ENCODE measurements at places on chromosomes 6 and 20. TPM values are rescaled to one million over a fixed set of nuclear protein-coding genes. Genes with fewer than 3 reads are reported as not detected.

The CENPW gene
- 7.9 TPM for total RNA-seq

The MUCL3 gene
- not detected for total RNA-seq

The POM121L2 gene
- not detected for total RNA-seq

DNA sequence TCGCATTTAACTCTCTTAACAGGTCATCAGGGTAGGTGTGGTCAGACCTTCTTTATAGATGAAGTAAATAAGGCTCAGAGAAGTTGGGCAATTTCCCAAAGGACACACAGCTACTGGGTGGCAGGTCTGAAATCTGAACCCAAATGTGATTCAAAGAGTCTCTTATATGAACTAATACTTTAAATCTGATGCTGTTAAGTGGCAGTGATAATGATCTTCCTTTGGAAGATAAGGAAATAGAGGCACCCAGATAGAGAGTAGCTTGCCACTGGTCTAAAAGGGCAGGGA is 237.1 kb downstream of the GMPR start:
- no peak for DNase-seq
- no peaks in the 10 kb centered on the region for H3K36me3 ChIP-seq
- H3K4me1 ChIP-seq = peaks cover 23% of the 10 kb centered on the region

- H3K27ac ChIP-seq = no peak overlapping the region
- no peaks in the 10 kb centered on the region for H3K27me3 ChIP-seq
- no peak for DNase-seq
- H3K36me3 ChIP-seq = no peaks in the 10 kb centered on the region
- no peaks in the 10 kb centered on the region for H3K4me1 ChIP-seq
These were observed 862.7 kb upstream of the FLRT3 start for GRCh38 chr20:15200147-15200565.

DNA sequence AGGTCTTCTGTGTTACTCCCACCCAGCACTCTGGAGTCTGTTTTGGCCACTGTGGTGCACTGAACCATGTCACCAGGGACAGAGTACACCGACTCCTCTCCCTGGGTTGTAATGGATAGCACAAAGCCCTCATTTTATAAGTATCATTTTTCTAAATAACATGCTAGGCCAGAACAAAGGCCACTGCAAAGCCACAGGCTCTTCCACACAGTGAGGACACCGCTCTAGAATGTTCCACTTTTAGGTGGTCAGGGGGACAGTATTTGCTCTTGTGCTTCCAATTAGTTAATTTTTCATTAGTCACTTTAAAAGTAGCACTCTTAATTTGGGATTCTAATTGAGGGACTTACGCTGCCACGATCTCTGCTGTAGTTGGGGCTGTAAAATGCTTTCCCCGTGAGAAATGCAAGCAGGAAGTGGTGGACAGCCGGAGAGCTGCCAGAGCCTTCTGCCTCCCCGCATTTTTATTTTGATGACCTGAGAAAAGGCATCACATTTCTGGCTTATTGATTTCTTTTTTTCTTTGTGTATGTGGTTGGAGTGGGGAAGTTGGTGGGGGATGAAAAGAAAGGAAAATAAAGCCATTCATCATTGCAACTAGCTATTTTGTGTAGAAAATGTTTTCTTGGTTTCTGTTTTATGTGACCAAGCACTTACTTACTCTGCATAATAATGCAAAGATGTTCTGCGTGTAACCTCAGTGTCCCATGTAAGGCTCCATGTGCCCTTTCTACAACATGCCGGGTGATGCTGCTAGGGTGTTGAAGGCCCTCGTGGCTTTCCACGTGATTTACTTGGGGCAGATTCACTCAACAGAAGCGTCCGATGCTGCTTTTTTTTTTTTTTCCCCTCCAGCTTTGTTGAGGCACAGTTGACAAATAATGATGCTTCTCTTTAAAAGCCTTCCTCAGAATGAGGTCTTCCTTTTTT is 195.9 kb downstream of the SASH1 start:
- peaks cover 97% of the 10 kb centered on the region for H3K36me3 ChIP-seq
- H3K27ac ChIP-seq = peak overlapping the region; percentile 41
- DNase-seq = no peak
- no peaks in the 10 kb centered on the region for H3K27me3 ChIP-seq
- H3K4me1 ChIP-seq = no peaks in the 10 kb centered on the region
- H3K4me3 ChIP-seq = no peak overlapping the region

DNA sequence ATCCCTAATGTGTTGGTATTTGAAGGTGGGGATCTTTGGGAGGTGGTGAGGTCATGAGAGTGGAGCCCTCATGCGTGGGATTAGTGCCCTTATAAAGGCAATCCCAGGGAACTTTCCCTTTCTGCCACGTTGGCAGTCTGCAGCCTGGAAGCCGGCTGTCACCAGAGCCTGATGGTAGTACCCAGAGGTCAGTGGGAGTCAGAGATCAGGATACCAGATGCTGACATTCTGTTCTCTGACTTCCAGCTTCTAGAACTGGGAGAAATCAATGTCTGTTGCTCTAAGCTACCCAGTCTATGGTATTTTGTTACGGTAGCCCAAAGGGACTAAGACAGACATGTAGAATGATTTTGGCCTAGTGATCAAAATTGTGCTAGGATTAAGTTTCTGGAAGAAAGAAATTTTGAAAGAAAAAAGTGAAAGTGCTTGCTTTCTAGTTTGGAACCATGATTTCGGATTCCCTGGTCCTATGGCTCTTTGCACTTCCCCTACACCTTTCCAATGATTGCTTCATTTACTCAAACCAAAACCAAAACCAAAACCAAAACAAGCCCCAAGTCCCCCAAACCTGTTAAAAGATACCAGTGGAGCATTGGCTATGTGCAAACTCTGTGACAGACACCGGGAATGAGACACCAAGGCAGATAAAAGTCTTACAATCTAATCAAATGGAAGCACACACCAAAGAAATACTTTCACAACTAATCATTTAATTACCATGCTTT is 173.7 kb upstream of the ZNF217 start:
- DNase-seq = no peak
- no peaks in the 10 kb centered on the region for H3K4me1 ChIP-seq
- no peak overlapping the region for H3K27ac ChIP-seq

- no peaks in the 10 kb centered on the region for H3K27me3 ChIP-seq
- H3K4me1 ChIP-seq = no peaks in the 10 kb centered on the region
- no peaks in the 10 kb centered on the region for H3K36me3 ChIP-seq
- H3K4me3 ChIP-seq = no peak overlapping the region
These were observed 1241.7 kb upstream of the ADGRB3 start for GRCh38 chr6:67393356-67393755.

- no peaks in the 10 kb centered on the region for H3K27me3 ChIP-seq
- H3K4me1 ChIP-seq = no peaks in the 10 kb centered on the region
- H3K36me3 ChIP-seq = no peaks in the 10 kb centered on the region
- no peak for DNase-seq
- no peak overlapping the region for H3K27ac ChIP-seq
These were observed 43.1 kb upstream of the SCML4 start for GRCh38 chr6:107867302-107867615.

DNA sequence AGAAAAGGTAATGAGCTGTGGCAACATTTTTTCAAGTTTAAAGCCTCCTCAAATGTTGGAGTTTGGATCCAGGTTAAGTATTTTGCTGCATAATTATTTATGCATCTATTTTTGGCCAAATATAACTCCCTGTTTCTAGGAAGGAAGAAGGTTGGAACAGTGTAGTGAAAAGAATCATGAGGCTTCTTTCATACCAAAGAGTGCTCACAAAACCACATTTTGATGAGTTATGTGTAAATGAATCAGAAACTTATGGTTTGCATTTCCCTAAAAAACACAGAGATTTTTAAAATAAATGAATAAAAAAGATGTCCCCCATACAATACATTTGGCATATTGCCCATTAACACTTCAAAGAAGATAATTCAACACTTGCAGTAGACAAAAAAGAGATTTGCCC is 246.9 kb upstream of the PRDM1 start:
- no peaks in the 10 kb centered on the region for H3K36me3 ChIP-seq
- H3K27ac ChIP-seq = no peak overlapping the region
- no peaks in the 10 kb centered on the region for H3K4me1 ChIP-seq
- no peaks in the 10 kb centered on the region for H3K27me3 ChIP-seq

DNA sequence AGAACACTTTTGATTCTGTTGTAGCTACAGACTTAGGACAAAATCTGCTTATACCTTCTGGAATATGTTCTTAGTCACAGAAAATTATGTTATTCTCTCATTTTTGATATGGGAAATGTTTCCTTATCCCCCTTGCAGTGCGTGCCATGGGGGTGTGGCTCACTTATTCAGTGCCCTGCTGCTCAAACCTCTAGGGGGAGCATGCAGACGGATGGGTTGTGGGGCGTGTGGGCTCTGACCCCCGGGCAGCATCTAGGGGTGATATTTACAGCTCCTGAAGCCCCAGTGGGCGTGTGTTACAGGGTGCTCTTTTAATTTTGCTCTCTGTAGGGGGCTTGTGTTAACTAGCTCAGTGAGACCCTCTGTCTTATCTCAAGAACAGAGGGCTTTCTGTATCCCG is 61.3 kb upstream of the FERMT1 start:
- H3K4me3 ChIP-seq = no peak overlapping the region
- no peak overlapping the region for H3K27ac ChIP-seq
- H3K4me1 ChIP-seq = no peaks in the 10 kb centered on the region
- H3K36me3 ChIP-seq = no peaks in the 10 kb centered on the region
- H3K27me3 ChIP-seq = no peaks in the 10 kb centered on the region

DNA sequence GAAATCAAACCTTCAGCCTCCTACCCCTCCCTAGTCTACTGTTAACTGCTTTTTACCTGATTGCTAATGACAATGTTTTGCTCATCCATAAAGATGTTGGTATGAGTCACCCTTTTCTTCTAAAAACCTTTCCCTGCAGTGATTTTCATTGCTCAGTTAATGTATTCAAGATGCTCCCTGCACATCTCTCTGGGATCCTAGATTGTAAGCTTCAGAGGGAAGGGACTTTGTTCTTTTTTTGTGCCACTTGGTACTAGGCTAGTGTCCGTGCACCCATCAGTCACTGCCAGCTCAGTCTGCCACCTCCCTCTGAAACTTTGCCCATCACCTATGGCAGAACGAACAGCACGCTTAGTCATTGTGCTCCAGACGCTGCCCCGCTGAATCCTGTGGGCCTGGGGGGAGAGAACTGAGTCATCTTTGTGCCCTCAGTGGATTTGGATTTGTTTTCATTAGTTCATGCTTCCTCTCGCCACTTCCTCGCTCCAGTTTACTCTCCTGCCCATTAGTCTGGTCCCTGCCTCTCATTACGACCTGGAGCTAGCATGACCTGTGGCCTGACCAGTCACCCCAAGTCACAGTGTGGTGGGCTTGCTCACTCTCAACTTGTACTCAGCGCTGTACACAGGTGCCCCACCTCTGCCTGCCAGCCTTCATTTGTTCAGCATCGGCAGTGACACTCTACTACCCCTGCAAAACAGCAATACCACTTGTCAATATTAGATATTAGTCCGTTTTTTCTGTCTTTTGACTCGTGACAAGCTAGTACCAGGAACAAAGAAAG is 78.0 kb upstream of the TMEM181 start:
- no peaks in the 10 kb centered on the region for H3K27me3 ChIP-seq
- no peaks in the 10 kb centered on the region for H3K4me1 ChIP-seq
- no peak overlapping the region for H3K27ac ChIP-seq
- H3K4me3 ChIP-seq = no peak overlapping the region
- no peak for DNase-seq
- peaks cover 58% of the 10 kb centered on the region for H3K36me3 ChIP-seq

DNA sequence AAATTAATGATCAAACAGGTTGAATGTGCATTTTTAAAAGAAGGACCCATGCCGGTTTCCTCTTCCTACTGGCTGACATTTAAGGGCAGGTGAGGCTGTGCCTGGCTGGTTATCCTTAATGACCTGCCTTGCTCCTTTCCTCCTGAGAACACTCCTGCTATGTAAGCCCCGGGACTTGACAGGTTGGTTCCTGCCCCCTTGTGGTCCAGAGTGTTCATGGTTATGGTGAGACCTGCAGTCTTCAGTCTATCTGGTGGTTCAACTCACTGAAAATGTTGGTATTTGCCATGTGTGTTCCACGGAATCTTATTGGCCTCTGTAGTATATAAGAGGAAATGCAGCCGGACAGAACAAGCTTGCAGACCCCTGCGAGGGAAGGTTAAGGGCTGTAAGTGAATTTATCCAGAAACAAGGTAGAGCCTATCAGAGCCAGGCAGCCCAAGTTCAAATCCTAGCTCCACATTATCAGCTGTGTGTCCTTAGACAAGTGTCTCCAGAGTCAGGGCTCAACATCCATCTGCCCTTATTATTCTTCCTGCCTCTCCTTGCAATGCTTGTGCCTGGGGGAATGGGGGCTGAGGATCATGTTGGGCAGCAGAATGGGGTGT is 5.2 kb upstream of the BPIFA3 start:
- H3K4me3 ChIP-seq = no peak overlapping the region
- no peaks in the 10 kb centered on the region for H3K36me3 ChIP-seq
- peaks cover 17% of the 10 kb centered on the region for H3K27me3 ChIP-seq
- no peak overlapping the region for H3K27ac ChIP-seq

- no peaks in the 10 kb centered on the region for H3K27me3 ChIP-seq
- H3K36me3 ChIP-seq = no peaks in the 10 kb centered on the region
- no peak for DNase-seq
- no peaks in the 10 kb centered on the region for H3K4me1 ChIP-seq
These were observed 160.2 kb upstream of the STXBP5 start for GRCh38 chr6:147043994-147044477.
